Stimulated activated CD4-positive, alpha-beta T cell treated with anti-CD3 and anti-CD28 coated beads, TNF-alpha, amount 100 ng/mL, for 48 hours (primary cell): ENCODE measurements at places on chromosomes 5 and 9.

DNA sequence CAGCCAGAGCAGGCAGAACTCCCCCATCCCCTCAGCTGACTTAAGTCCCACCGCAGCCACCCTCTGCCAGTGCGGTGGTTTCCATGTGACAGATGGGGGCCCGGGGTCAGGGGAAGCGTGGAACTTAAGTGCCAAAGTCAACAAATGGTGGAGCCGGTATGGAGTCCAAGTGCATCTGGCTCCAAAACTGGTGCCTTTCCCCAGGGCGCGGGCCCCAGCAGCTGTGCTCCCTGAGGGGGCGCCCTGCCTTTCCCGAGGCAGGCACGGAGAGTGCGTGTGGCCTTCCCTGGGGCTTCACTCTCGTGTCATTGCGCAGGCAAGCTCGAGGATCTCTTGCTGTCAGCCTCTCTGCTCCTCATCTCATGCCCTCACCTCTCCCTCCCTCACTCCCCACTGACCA is 33.8 kb downstream of the SLC46A2 start:
- DNase-seq = no peak

- DNase-seq = no peak
Observed at GRCh38 chr5:139739150-139739974, 56.2 kb upstream of the PSD2 start.

DNA sequence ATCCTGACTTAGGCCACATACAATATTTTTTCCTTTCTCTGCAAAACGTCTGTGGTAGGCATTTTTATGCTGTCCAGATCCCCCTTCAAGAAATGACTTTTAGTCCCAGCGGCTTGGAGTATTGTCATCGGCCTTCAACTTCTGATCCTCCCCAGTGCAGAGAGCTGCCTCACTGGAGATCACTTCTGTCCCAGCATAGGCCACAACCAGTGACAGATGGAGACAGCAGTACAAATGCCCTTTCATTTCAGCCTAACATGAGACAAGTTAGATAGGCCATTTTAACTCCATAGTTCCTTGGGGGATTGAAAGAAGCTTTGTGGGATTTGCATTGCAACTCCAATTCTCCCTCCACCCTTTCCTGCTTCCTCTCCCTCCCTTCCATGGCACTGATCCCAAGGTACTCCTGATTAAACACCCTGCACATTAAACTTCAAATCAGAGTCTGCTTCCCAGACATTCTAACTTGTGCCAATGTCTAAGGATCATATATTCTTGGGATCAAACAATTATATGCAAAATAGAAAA is 3.2 kb upstream of the MAMDC2 start:
- no peak for DNase-seq

- no peak for DNase-seq
Observed at GRCh38 chr5:125232779-125233230, 486.4 kb upstream of the ZNF608 start.

DNA sequence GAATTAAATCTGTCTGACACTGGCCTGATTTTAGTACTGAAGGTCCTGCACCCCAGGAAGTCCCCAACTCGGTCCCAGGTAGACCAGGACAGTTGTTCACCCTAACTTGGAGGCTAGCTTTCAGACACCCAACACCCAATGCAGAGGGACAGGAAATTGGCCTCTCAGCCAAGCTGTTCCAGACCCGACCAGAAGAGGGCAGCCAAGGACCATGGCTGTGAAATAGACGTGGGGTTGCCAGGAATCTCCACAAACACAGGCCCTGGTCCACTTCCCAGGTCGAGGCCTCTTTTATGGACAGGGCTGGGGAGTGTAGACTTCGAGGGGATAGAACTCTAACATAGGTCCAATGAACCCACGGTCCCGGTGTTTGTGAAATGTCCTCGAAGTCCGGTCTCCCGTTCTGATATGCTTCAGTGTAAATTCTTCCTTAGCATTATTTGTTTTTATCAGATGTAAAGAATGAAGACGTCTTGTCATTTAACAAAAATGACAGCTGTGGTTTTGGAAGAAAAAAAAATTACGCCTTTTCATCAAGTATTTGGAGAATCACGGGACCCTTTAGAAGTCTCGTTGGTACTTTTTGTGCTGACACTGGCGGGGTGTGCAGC is 260.3 kb upstream of the ADAMTS16 start:
- DNase-seq = peak; percentile 18

DNA sequence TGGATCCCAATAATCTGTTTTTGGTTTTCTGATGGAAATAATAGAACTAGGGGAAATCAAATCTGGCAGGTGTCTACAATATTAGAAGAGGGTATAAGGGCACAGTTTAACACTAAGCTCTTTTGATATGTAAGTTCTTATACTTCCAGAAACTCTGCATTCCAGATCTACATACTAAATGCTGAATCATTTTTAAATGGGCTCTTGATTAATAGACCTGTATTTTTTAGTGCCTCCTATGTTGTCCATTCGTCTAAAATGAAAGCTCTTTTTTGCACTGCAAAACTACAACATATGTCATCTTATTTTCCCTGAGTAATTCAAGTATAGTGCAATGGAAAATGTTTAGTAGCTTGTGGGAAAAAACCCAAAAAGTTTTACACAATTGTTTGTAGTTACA is 44.2 kb downstream of the NR6A1 start:
- DNase-seq = no peak

- DNase-seq = no peak
Observed at GRCh38 chr5:136246632-136247031, 53.7 kb upstream of the SMIM32 start.

DNA sequence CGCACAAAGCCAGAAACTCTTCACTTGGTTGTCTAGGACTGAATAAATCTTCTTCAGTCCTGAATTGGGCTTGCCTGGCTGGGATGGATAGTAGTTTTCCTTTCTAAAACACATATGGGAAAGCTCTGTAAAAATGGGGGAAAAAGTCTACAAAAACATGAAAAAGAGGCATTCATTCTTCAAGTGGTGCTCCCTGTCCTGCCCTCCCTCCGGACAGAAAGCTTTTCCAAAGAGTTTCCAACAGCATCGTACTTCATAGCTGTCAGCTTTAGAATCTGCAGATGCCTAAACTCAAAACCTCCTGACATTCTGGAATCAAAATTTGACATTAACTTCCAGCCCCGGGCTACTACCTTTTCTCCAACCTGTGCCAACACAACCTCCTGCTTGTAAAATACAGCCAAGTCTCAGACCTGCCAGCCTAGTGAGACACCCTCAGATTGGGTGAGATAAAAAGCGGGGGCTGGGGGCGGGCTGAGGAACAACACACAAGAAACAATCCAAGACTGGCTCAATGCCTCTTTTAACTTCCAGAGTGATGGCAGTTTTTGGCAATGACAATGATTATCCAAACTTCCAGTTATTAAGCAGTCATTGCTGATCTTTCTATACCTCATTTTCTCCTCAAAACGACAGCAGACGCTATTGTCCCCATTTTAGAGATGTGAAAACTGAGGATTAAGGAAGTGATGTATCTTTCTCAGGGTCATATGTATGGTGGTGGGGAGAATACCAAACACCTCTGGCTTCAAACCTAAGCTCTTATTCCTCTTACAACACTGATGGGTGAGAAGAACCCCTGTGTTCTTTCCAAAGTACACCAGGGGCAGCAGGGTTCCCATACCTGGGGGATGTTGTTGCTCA is 1.3 kb downstream of the TNC start:
- no peak for DNase-seq

DNA sequence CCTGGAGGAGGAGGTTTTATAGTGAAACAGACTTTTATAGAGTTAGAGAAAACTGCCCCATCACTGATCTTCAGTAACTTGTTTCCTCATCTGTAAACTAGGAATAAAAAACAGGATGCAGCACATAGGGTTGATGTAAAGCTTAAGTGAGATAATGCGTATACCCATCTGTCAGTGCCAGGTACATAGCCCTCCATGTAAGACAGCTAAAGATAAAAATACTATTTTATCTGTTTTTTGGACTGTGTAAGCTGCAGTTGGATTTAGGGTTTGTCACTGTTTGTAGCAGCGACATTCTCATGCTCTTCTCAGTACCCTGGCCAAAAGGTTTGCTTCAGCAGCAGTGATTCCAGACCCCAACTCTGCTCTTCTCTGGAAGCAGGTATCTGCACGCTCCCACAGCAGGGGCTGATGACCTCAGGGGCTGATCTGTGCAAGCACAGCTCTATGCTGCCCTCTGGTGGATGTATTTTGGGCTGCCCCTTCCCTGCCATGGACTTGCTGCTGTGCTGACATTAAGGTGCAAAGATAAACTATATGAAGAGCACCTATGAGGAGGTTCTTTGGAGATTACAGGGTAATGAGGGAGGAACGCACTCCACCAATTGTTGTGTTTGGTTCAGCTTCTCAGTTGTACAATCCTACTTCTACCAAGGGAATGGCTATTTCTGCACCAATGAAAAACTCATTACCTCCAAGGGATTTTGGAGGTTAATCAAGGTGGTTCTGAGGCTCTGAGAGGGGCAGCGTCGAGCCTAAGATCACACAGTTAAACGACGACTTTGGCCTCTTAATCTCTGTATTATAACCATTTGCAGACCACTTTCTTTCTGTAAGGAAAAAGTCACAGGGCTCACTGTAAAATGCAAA is 13.1 kb downstream of the HMHB1 start:
- peak; percentile 81 for DNase-seq

DNA sequence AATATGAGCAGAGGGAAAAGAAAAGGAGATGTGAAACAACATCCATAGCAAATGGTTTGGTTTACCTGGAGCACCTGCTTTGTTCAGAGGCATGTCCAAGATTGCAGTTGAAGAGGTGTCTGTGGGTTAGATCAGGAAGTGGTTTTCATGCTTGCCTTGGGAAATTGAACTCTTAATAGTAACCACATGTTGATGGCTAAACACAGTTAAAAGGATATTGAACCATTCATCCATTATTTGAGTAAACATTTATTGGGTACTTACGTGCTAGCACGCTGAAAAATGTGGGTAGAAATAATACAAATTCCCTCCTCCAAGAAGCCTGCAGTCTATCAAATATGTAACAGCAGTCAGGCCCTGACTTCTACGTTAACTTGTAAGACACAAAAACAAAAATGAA is 235.7 kb upstream of the TNC start:
- DNase-seq = no peak

- no peak for DNase-seq
Observed at GRCh38 chr9:76342201-76342600, 52.0 kb downstream of the RFK start.

GRCh38 chr9:18472841-18473251 is 1.1 kb upstream of the ADAMTSL1 start:
- DNase-seq = no peak

GRCh38 chr5:36273809-36274526 is 27.7 kb downstream of the RANBP3L start:
- DNase-seq = no peak

GRCh38 chr5:139228201-139228803 is 30.1 kb upstream of the SIL1 start:
- no peak for DNase-seq

GRCh38 chr5:41309275-41309674 is 95.9 kb upstream of the C6 start:
- DNase-seq = no peak
